ENCODE measurements at places on chromosomes 3 and 15.

- DNase-seq, result no peak
Measured at GRCh38 chr3:79661896-79662295, 105.9 kb downstream of the ROBO1 start.

DNA sequence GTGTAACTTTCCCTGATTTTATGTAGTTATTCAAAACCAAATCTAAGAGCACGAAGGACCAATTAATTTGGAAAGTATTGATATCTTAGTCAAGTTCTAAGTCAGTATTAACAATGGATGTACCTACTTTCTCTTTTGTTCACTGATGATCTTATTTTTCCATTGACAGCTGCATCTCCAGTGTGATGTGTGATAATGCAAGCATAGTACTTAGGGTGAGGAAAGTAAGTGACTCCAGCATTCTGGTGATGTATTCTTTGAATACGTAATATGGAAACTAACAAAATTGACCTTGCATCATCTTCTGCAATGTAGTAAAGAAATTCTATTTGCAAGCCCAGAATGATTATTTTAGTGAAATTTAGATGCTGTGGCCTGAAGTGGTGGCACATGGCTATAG lies 22.4 kb downstream of the FBXW12 start:
- no peak for DNase-seq

- DNase-seq, result no peak
Measured at GRCh38 chr3:146732325-146732724, 127.2 kb upstream of the PLSCR5 start.

DNA sequence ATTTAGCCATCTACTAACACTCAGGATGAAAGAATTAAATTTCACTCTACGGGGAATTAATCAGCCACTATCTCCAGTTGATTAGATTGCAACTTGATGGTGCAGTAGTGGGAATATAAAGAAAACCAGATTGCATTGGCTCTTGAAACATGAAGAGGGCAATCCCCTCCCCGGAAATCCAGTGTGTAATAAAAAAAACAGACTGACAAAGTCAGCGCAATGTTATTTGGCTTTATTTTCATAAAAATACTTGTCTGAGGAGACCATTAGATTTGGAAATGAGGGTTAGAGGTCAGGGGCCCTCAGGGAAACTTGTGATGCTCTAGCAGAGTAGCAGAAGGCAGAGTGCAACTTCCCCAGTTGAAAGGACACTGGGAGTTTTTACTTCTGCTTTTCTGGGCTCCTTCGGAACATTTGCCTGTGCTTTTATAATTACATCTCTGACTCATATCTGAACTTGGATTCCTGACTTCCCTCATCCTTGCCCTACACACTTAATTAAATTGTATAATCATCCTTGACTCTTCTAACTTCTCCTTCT lies 326.8 kb downstream of the TUSC7 start:
- no peak for DNase-seq

DNA sequence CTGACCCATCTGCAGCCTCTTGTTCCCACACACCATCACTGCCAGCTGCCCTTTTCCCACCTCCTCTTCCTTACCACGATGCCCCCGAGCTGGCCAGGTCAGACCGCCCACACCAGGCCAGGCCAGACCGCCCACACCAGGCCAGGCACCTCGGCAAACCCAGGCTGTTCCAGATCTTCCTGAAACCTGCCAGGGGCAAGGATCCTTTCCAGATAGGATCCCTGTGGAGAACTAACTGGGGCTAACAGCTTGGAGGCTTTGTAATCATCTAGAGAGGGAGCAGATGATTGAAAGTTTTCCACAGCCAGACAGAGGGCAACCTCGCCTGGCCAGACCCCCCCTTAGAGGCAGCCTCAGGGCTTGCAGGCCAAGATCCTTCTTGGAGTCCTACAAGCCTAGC lies 287.3 kb upstream of the TLE3 start:
- DNase-seq, result no peak

DNA sequence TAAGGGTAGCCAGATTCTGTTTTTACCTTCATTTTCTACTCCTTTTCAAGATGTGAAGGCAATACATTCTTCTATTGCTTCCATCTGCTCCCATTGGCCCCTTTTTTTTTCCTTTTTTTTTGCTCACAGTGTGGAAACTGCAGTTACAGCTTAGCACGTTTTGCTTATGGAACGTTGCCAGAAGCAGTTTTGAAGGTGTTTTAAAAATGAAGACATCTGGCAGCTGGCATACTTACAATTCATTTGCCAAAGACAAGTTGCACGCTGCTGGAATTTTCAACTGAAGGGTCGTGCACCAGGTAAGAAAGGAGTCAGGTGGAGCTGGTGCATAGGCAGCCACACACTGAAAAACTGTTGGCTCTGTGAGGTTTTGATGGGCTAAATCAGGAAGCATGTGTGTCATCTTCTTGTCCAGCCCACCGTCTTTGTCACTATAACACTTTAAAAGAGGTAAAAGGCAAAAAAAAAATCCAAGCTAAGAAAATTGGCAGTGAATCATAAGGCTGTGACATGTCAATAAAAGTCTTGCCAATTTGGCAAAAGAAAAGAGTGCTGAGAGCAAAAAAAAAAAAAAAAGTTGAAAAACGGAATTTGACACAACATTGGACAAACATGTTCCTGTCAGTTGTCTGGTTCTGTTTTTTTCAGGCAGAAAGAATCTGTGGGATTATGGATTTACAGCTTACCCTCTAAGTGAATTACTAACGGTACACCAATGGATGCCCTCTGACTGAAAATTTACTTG lies 225.4 kb upstream of the SOX2 start:
- DNase-seq, result no peak

DNA sequence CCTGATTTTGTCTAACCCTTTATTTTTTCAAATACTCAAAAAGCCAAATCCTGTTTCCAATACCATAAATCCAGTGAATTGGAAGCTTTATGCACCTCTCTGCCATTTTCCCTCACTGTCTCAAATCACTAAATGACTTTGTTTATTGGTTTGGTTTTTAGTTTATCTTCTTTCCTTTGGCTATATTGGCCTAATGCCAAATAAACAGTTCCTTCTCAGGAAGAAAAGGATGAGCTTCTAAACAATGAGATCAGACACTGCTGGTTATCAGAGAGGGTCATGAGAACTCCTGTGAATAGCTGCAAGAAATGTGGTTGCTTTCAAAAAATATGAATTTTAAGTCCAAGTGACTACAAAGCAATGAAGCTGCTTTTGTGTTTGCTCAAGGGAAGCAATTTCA lies 359.9 kb downstream of the MECOM start:
- no peak for DNase-seq

DNA sequence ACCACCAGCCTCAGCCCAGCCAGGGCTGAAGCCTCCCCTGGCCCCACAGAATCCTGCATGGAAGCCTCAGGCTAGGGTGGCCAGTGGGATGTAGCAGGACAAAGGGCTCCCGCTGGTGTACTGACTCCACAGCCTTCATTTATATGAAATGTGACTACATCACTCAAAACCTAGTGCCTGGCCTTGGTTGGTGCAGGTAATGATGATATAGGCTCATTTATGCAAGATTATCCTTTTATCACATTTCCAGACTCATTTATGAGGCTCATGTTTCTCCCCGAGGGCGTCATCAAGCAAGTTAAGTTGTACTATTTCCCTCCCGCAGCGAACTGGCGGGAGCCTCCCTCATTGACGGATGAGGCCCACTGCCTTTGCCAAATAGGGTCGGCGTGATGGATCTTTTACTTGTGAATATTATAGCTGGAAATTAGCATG lies 179.1 kb upstream of the SMAD3 start:
- no peak for DNase-seq

GRCh38 chr3:10238345-10239183 lies 9.7 kb upstream of the TATDN2 start:
- DNase-seq, result no peak

GRCh38 chr15:39094116-39094515 lies 486.8 kb upstream of the THBS1 start:
- DNase-seq, result no peak

GRCh38 chr3:42061713-42062380 lies 29.3 kb upstream of the TRAK1 start:
- no peak for DNase-seq

- no peak for DNase-seq
Measured at GRCh38 chr15:80272987-80273386, 21.0 kb upstream of the CTXND1 start.

DNA sequence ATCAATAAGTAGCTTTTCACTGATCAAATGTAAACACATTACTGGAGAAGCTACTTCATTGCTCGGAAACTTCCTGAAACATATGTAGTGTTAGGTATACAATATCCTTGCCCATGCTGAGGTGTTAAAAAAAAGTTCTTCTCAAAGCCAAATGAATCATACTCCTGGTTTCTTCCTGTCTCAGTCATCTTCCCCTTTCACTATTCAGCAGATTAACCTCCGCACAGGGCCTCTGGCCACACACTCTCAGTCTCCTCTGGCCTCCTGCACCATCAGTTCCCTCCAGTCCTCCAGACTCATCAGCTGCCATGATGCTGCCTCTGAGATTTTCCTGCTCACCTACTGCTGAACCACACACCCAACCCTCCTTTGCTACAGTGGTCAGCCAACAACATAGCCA lies 70.5 kb upstream of the BOC start:
- no peak for DNase-seq

DNA sequence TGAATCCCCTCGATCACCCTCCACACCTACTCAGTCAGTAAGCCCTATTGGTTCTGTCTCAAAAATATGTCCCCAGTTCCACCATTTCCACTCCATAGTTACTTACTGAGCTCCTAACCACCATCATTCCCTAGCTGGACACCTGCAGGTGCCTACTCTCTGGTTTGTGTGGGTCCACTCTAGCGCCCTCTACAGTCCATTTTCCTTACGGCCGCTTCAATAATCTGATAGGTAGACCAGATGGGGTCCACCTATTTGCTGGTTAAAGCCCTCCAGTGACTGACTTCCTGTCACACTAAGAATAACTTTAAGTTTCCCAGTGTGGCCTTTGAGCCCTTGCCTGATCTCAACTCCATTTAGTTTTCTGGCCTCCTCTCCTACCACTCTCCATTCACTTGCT lies 5.0 kb downstream of the GXYLT2 start:
- peak; percentile 28 for DNase-seq

- no peak for DNase-seq
Measured at GRCh38 chr3:111252779-111253178, 181.2 kb downstream of the NECTIN3 start.

- DNase-seq, result no peak
Measured at GRCh38 chr3:190671658-190672057, 157.8 kb downstream of the IL1RAP start.

DNA sequence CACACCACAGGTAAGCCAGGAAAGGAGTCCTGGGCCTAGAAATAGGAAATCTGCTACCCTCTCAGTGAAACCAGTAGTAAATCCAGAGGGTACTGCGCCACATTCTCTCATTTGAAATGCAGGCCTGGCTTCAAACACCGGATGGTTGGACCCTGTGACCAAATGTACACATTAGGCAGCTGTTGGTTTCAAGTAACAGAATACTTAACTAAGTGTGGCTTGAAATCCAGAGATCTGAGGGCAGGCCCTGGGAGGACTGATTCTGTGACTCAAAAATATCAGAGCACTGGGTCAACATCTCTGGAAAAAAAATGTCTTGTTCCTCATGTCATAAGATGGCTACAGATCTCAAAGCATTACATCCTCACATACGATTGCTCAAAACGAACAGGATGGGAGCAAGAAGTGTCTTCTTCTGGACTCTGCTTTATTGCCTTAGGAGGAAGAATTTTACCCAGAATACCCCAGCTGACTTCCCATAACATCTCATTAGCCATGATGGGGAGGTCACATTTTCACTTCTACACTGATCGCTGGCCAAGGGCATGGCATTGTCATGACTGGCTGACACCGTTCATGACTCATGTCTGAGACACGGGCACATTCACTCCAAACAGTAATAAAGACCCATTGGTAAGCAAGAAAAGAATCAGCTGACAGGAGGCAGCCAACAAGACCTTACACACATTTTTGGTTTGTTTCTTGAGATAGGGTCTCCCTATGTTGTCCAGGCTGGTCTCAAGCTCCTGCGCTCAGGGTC lies 166.0 kb downstream of the ARRDC4 start:
- no peak for DNase-seq

DNA sequence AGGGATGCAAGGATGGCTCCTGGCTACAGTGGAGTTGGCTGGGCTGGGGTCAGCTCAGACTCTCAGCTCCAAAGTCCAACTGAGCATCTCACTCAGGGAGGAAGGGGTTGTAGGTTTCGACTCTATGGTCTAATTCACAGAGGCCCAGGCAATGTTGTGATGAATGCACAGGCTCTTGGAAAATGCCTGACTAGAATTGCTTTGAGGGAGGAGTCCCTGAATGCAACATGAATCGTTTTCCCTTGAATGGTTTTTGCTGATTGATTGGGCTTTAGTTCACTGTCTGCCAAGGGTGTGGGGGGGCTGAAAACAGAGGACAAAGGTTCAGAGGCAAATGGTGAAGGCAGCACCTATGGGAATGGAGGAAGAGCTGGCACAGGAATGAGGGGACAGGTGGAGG lies 48.6 kb upstream of the LINGO1 start:
- no peak for DNase-seq

DNA sequence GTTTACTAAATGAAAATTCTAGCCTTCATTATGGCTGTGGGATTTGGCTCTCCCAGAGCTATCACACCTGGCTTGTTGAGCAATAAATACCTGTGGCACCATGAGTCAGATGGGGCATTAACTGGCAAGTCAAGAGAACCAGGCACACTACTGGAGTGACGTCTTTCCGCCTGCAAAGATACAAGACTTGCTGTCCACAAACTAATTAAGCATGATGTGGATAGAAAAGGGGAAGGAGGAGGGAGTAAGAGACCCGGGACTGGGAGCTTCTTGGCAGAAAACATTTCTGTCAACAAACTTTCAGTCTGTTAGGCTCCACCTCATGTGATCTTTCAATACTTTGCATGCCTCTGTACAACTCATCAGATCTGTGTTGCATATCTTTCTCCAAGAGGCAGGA lies 56.5 kb downstream of the CLDN1 start:
- no peak for DNase-seq

DNA sequence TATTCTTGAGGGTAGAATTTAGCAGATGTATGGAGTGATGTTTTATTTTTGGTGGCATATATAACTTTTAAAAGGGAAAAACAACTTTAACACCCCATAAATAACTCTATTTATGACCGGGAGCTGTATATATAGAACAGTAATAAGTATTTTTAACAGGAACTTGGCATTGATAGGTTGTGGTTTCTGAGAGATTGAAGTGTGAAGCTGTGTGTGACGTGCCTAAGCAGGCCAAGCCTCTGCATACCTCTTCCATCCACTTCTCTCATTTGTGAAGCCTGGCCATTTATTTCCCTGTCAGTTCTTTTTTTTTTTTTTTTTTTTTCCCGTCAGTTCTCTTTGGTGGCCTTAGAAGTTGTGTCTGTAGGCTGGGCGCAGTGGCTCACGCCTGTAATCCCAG lies 23.0 kb downstream of the RBM5 start:
- no peak for DNase-seq

DNA sequence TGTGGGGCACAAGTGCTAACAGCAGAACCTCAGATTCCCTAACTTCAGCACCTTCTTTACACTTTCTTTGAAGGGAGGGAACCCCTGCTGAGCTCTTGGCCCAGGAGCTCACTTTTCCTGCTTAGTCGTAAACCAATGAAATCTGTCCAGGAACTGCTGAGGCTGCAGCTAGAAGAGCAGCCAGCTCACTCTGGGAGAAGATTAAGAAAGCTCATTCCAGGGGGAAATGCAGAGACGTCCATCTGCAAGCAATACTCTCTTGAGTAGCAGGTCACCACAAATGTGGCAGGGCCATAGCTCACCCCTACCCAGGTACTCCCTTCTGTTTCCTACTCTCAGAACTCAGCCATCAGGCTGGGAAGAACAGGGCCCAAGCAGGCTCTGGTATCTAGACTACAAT lies 103.3 kb downstream of the WDR76 start:
- DNase-seq, result peak; percentile 19
